Stimulated activated CD4-positive, alpha-beta T cell treated with anti-CD3 and anti-CD28 coated beads, Interleukin-2, amount 100 ng/mL, for 24 hours (primary cell): ENCODE measurements at places on chromosomes 7 and 10.

- no peak for DNase-seq
Measured at GRCh38 chr7:138369797-138370196, 90.3 kb upstream of the TRIM24 start.

- no peak for DNase-seq
Measured at GRCh38 chr10:119893074-119893473, 544 bp downstream of the SEC23IP start.

GRCh38 chr10:45379891-45380540, 6.0 kb downstream of the ALOX5 start:
- DNase-seq, result no peak

GRCh38 chr10:69421611-69422308, 5.0 kb upstream of the TACR2 start:
- no peak for DNase-seq

DNA sequence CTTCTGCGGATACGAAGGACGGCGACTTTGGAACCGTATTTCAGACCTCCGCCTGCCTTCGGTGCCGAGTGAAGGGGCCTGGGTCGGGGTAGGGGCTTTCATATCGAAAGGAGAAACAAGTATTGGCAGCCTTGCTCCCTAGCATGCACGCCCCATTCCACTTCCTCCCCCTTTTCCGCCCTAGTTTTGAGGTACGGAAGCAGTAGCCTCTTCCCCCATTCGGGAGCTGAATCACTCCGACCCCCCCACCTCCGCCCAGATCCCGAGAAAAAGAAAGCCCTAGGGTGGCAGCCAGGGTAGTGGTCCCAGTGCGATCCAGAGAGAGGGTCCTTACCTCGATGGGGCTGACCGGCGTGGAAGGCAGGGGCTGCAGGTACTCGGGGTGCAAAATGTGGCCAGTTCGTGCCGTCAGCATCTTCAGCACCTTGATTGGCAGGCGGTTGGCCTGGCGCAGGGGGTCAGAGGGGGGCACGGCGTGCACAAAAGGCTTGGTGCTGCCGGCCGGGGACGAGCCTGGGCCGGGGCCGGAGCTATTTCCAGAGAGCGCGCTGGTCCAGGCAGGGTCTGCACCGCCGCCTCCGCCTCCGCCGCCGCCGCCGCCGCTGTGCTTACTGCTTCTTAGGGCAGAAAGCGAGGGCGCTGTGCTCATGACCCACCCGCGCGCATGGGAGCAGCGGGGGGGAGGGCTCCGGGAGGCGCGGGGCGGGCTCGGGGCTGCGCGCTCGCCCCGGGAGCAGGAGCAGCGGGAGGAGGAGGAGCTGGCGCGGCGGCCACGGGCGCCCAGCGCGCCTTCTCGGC, 594 bp downstream of the ZNF503 start:
- no peak for DNase-seq

GRCh38 chr7:134619627-134620331, 26.9 kb upstream of the BPGM start:
- DNase-seq, result no peak

GRCh38 chr10:118256825-118257570, 85.1 kb downstream of the FAM204A start:
- DNase-seq, result no peak

DNA sequence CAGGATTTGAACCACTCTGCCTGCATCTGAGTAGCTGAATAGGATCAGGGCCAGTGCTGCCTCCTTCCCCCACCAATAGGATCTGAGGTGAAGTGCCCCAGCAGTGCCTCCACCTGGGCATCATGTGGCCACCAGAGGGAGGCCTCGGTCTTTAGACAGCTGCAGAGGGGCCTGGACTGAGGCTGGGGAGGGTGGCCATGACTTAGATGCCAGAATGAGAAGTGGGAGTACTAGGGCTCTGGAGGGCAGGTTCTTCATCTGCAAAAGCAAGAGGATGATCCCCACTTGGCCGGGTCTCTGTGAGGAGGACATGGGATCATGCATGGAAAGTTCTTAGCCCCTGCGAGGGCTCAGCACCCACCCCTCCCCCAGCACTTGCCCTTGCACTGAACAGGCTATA, 56.9 kb downstream of the NEUROG3 start:
- DNase-seq, result no peak

GRCh38 chr7:130398526-130399090, 18.3 kb downstream of the CPA1 start:
- DNase-seq, result no peak

DNA sequence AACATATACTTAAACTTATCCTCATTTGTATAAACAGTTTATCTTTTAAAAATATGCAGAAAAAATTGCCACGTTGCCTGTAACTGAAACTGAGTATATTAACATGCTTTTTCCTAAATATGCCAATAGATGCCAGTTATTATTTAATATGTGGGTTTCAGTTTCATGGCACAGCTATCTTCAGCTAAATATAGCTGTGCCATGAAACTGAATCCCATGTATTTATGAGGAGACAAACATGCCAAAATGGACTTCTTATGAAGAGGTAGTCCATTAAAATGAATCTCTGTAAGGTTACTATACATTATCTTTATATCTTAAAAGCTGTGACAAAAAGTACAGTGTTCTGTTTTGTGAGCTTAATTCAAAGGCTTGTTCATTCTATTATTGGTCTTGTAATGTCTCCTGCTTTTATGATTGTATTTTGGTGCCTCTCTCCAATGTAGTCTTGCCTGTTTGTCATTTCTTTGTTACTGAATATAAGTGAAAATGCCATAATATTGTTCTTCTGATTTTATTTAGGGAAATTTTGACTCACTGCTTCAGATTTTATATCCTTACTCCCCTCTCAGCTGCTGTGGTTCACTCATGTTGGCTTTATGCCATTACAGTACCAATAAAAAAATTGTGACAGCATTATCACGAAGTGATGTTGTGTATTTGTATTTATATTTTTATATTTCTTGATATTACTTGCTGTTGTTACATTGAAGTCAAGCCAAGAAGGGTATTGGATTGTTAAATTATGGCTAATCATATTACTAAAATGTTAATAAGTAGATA, 34.3 kb upstream of the CACNA2D1 start:
- no peak for DNase-seq

DNA sequence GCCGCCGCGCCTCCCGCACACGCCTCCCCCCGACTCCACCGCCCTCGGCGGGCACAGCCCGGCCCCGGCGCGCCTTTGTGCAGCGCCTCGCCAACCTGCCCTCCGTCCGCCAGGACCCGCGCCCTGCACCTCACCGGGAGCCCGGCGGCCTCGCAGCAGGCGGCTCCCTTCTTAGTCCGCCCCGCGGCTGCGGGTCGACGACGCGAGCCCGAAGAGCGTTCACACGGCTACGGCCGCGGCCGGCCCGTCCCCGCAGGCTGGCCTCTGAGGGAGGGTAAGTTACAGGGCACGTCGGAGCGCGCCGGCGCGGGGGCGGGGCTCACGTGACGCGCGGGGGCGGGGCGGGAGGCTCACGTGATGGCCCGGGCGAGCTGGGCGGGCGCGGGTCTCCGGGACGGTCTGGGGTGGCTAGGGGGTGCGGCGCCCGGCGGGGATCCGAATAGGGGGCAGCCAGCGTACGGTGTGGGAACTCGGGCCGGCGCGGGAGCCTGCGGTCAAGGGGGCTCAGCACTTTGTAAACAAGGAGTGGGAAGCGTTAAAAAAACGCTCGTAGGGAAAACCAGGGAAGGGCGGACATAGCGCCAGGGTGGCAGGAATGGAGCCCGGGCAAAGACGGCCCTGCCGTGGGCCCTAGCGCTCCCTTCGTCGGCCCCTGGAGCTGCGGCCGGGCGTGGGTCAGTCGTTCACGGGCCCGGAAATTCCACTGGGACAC, at the start of gene ARHGAP12:
Gene ARHGAP12, minus strand, starts transcription at position 283 of the 712 bp plus-strand sequence. CDS start 19,976 bp downstream, outside the sequence.
- peak; percentile 88 for DNase-seq

GRCh38 chr10:100122780-100123179, 41.1 kb upstream of the CPN1 start:
- DNase-seq, result no peak

DNA sequence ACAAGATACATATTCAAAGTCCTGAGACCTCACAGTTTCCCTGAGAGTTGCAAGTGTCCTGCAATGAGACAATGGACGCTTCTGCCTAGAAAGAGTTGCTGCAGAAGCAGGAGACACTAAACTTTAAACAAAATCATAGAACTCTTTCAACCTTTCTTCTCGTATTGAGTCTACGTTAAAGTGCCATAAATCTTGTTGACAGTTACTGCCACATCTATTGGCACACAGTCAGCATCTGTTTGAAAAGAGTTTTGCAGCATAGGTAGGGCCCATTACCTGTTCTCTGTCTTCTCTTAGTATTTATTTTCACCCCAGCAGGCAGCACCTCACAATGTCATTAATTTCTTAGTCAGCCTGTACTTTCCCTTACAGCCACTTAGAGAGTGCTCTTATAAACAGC, 335.3 kb upstream of the ETV1 start:
- DNase-seq, result no peak

GRCh38 chr7:110775046-110775445, 315.9 kb upstream of the LRRN3 start:
- DNase-seq, result no peak

GRCh38 chr10:102645741-102646609, 1.7 kb downstream of the TRIM8 start:
- DNase-seq, result peak; percentile 78

DNA sequence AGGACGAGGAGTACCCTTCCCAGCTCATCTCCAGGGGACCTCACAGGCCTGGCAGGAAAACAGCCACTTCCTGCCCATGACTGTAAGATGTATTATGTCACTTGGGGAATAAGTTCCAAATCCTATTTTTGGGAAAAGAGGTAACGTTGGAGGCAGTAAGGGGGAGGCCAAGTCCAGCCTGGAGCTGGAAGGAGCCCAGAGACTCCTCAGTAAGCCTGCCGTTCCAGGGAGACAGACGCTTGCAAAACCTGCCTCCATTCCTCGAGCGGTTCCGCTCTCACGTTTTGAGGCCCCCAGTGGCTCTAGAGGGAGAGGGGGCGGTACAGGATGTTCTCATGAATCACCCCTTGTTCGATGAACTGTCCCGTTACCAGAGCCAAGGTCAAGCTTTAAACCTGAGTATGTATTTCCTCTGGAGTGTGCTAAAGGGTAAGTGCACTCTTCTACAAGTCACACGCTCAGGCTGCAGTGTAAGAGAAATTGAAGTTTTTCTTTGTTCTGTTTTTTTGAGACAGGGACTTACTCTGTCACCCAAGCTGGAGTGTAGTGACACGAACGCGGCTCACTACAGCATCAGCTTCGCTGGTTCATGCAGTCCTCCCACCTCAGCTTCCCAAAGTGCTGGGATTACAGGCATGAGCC, 45.5 kb upstream of the CYTH3 start:
- no peak for DNase-seq

- DNase-seq, result no peak
Measured at GRCh38 chr10:133379801-133380666, 972 bp downstream of the PAOX start.

DNA sequence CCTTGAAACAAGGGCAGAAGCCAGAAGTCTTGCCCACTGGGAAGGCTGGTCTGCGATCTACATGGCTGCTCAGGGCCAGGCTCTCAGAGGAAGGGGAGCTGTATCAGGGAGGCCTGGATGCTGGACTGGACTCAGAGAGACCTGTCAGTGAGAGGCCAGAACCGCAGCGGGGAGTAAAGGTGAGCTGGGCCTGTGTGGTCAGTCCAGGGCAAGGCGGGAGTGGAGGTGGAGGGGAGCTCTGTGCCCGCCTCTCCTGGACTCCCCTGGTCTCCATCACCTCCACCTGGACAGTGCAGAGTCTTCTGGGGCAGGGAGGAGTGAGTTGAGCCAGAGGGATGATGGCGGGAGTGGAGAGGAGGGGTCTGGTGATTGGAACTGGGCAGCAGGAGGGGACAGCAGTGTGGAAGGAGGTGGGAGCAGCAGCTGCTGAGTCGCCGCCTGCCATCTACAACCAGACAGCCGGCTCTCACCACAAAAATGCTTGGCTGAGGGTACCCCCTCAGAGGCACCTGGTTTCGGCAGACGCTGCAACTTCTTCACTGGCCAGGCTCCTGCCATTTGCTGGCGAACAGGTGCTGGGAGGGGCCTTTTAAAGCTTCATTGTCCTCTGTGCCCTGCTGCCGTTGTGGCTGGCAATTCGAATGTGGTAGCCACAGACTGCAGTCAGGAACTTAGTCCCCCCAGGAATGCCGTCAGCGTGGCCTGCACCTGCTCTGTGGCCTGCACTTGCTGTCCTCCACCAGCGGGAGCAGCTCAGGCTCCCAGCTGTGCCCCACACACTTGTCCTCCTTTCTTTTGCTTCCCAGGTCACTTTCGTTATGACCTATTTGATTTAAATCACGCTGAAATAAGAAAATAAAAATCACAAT, 3.5 kb downstream of the RASSF4 start:
- DNase-seq, result no peak

GRCh38 chr7:89451911-89452310, 656.4 kb upstream of the TEX47 start:
- no peak for DNase-seq

DNA sequence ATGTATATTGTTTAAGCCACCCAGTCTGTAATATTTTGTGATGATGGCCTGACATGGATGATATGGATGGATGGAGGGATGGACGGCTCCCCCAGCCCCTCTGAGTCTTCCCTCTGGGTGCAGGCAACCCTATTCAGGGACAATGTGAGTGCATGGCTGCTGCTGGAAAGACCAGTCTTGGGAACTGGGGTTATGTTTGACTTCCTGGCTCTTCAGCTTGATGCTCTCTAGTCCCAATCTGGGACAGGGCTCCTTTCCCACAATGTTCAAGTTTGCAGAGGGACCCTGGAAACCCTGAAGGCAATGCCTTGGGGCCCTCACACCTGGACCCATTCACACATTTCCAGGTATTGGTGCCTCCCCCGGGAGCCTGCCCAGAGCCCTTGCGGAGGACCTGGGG, 52.3 kb upstream of the RET start:
- no peak for DNase-seq

GRCh38 chr10:14609178-14609577, 165.5 kb downstream of the FAM107B start:
- DNase-seq, result no peak

GRCh38 chr10:123904834-123905409, 13.3 kb upstream of the CPXM2 start:
- DNase-seq, result no peak

GRCh38 chr10:121221991-121222390, 370.8 kb downstream of the WDR11 start:
- DNase-seq, result no peak

DNA sequence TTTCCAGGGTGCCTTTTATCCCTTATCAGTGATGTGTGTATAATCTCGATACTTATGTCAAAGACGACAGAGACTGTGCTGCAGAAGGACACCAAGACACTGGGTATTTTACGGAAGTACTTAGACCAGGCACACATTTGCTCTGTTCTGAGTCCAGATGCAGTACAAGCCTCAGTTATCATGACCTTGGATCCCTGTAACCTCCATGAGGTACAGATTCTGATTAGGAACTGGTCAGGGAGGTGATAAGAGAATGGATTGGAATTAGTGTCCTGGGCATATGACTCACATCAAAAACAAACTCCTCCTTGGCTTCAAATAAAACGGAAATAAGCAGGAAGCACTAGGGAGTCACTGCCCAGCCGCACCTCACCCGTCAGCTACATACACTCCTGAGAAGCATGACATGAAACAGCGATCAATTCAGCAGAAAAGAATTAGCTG, 146.5 kb downstream of the SFMBT2 start:
- no peak for DNase-seq

- no peak for DNase-seq
Measured at GRCh38 chr7:152050547-152050971, 25.1 kb downstream of the GALNT11 start.
